ENCODE measurements at places on chromosomes 16 and 17.
A peak's percentile ranks its signal among the peaks of the same experiment; 100 is the strongest.

- no peak for DNase-seq
Observed at GRCh38 chr16:27346819-27347218, 33.0 kb downstream of the IL4R start.

DNA sequence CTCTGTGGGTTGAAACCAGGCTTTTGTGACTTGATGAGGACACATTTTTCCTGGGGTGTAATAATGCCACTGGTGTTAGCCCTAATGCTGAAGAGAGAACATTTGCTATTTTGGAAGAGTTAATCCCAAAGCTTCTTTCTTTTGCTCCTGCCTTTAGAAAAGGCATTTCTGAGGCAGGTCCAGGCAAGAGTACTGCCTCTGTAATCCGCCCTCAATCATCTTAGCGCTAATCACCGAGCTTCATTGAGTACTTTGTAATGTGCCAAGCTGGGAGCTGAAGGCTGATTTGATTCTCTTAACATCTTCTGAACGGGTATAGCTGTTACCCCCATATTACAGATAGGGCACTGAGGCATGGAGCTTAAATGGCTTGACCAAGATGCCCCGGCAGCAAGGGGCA lies 60.3 kb downstream of the AKAP1 start:
- no peak for DNase-seq

DNA sequence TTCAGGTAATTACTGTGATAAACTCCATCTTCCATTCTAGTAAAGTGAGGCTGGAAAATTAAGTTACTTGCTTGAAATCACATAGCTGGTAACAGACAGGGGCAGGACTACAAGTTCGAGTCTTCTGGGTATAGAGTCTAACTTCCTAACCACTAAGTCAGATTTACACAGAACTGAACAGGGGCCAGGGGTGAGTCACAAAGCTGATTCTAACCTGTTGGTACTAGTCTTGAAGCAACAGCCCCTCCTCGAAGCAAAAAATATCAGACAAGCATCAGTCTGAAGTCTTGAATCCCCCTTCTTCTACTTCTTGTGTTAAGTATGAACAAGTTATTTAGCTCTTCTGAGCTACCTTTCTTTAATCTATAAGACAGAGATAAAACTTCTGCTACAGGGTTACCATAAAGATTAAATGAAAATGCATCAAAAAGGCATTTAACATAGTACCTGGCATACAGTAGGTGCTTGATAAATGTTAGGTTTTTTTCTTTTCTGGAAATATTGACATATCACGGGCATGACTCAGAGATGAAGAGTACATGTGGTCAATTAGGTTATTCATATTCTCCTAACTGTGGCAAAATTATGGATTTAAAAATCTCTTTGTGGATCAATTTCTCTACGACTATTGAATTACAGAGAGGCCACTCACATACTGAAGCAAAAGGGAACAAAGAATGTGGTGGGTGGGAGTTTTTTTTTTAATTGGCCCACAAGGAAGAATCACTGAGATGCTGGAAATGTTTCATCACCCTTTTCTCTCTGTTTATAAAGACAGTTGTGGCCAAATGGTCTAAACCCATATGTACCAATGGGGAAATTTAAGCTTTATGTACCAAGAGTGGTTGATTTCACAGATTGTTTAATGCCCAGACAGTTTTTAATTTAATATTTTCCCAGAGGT lies 266.9 kb upstream of the DYNLRB2 start:
- no peak for DNase-seq

DNA sequence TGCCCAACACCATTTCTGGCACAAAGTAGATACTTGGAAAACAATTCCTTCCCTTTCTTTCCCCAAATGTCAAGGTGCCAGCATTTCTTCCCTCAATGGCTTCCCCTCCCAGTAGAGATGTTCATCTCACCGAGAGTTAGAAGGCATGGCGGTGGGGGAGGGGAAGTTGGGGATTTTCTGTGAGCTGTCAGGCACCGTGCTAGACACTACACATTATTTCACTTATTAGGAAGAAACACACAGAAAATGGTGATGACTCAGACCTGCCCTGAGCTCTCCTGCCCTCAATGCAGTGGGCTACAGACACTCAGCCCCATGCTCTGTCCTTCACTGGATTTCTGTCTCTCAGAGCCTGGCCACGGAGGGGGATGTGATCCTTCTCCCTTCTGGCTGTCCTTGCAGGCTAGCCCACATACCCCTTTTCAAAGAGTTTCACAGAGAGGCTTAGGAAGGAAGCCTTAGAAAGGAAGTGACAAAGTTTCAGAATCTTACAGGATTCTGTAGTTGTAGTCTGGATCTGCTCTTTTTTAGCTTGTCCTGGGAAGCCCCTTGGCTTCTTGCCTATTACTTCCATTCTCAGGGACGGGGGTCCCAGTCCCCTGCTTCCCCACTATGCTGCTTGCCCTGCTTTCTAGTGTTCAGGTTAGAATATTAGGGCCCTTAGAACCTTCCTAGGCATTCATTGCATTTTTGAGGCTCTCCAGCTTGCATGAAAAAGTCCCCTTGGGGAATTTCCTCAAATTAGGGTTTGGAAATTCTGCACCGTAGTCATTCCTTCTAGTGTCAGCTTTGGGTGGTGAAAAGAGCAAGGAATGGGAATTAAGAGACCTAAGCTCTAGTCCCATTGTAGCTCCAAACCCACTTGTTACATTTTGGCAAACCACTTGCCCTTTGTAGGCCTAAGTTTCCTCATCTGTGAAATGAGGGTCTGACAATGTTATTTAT lies 12.2 kb upstream of the CCL5 start:
- no peak for DNase-seq

GRCh38 chr17:63558441-63558840 lies 8.2 kb downstream of the DCAF7 start:
- DNase-seq: no peak

DNA sequence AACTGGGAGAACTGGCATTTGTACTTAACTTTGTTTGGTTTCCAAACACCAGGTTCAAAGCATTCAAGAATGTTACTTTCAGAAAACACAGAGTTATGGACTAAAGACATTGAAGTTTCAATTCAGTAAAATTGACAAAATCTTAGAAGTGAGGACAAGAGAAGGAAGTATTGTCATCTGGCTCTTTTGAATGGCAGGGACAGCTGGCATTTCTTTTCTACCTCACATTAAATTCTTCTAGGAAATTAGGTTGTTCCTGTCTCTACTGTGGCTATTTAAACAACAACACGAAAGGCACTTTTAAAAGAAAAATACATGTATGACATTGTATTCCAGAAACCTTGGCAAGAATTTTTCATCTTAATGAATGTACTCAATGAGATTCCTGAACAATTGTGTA lies 600.0 kb upstream of the CA10 start:
- DNase-seq: no peak

DNA sequence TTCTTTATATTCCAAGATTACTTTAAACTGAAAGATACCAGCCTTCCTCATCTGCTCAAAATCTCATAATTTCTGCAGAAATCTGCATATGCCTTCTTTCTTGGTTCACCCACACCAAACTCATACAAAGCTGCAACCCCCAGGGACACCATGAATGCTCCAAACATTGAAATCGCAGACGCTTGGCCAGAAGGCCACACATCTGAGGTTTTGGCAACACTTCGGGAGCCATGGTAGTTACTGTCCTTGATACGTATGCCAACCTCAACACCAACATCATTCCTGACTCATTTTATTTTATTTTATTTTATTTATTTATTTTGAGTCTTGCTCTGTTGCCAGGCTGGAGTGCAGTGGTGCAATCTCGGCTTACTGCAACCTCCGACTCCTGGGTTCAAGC lies 11.8 kb downstream of the GSPT1 start:
- DNase-seq: no peak

DNA sequence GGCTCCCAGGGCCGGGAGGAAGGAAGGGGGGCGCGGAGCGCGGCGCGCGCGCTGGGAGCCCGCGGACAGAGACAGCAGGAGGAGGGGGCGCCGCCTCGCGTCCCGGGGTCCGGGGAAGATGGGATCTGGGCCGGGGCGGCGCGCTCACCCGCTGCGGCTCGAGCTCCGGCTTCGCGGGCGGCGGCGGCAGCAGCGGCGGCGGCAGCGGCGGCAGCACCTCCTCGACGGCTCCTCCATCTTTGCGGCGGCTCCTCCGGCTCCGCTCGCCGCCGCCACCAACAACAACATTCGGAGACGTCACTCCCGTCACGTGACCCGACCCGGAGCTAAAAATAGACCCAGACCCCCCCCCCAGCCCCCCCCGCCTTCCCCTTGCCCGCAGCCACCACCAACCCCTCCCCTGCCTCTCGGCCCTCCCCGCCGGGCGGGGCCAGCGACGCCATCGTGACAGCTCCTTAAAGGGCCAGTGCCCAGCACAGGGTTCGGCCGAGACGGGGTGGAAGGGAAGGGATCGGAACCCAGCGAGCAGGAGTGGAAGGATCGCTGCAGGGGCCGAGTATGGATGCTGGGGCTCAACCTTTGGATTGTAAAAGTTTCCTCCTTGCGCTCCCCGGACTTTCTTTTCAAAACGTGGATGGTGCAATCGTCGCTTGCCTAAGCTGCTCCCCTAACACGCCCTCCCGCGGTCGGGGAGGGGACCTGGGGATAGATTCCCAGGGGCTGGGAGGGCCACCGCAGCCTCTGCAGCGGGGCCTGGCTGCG lies at the start of gene HDAC5:
Gene HDAC5 (minus strand): TSS at position 286 of the 762 bp plus-strand sequence. CDS start 6,126 bp downstream, outside the sequence.
- peak; percentile 97 for DNase-seq

Measured in frontal cortex (tissue), 4 donors.